ENCODE measurements at places on chromosomes 7 and 10.

- no peak for DNase-seq
Measured at GRCh38 chr10:117186832-117187615, 10.3 kb upstream of the KCNK18 start.

DNA sequence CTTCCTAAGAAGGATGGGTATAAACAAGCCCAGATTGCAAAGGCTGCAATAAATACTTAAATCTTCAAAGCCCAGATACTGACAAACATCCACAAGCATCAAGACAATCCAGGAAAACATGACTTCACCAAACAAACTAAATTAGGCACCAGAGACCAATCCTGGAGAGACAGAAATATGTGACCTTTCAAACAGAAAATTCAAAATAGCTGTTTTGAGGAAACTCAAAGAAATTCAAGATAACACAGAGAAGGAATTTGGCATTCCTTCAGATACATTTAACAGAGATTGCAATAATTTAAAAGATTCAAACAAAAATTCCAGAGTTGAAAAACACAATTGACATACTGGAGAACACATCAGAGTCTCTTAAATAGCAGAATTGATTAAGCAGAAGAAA lies 23.0 kb downstream of the GSDME start:
- no peak for DNase-seq

- DNase-seq: no peak
Measured at GRCh38 chr7:117588352-117588794, 108.5 kb downstream of the CFTR start.

GRCh38 chr7:120684463-120684862 lies 173.5 kb downstream of the TSPAN12 start:
- DNase-seq: no peak

DNA sequence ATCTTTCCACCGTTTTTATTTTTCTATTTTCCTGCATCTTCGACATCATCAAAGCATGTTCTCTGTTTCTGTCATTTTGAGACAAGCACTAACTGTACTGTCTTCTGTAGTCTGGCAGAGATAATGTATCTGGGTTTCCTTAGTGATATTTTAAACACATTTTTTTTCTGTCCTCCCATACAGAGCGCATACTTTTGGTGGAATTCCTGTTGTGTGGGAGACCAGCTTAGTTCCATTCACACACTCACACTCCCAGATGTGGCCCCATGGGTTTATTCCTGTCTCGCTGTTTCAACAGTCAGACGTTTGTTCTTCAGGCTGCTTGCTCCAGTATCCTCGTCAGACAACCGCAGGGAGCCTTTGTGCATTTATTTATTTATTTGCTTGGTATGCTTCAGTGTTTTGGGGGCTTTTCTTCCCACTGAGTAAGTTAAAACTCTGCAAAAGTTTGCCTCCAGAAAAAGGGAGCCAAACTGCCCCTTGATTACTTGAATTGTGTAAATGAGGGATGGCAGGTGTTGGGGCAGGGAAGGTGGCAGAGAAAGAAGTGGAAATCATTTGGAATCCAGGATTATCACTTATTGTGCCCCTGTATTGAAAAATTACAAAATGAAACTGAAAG lies 456.8 kb upstream of the KLF6 start:
- DNase-seq: no peak

GRCh38 chr7:144857463-144857862 lies 21.6 kb upstream of the TPK1 start:
- no peak for DNase-seq

GRCh38 chr10:131701131-131701947 lies 199.5 kb upstream of the PPP2R2D start:
- DNase-seq: no peak

DNA sequence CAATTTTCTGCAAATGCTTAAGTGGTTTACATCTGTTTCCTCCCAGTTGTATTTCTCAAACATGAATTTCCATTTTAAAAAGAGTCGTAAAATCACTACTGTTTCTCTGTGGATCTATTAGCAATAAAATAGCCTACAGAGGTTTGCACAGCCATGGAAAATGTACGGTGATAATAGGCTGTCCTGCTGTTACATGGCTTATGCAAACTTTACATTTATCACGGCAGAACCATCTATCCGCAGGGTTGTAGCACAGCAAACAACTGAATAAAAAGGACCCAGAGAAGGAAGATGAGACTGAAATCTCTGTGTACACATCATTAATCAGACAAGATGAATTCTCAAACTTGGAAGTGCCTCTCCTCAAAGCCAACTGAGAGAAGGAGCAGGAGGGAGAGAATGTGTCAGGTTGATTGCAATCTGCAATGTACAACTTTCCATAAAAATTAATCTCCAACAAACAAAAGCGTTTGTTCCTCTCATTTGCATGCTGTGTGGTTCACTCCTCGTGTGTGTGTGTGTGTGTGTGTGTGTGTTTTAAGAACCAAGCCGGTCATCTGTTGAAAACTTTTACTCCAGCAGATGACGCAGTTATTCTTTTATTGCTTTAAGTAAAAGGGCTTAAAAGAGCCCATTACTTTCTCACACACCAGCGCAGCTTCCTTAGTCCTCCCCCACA lies 279.3 kb downstream of the SKAP2 start:
- no peak for DNase-seq

GRCh38 chr7:135420786-135421185 lies 89.1 kb downstream of the CNOT4 start:
- DNase-seq: no peak

DNA sequence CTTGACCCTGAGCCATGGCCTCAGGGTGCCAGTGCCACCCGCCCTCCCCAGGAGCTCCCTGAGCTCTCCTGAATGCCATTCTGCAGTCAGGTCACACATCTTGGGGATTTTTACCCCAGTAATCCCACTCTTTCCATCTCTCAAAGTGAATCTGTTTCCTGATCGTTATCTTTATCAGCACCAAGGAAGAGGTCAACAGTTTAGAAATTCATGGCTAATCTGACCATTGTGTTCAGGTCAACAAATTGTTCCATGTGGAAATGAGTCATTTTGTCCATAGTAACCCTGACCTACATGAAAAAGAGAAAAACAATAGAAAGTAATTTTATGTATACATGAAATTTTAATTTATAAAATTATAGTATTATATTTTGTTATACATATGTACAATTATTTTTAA lies 28.8 kb upstream of the ZNF488 start:
- DNase-seq: no peak

DNA sequence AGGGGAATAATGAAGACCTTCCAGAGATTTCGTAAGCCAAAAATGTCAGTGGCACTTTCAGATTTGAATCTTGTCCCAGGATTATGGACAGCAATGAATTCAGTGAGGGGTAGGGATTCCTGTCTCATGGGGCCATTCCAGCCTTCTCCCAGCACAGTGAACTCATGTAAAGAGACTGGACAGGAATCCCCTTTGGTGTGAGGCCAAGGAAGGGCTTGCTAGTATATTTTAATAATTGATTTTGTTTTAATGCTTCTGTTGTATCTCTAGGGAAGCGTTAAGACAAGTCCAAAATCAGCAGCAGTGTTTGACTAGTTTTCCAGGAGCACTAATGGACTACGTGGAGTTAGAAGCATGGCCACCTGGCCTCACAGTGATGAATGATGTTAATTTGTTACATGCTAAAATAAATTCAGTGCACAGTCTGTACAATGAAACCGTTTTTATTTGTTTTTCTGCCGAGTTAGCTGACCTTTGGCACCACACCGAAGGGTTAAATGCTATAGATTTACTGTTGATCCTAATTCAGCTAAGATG lies 214.0 kb upstream of the DKK1 start:
- no peak for DNase-seq

GRCh38 chr7:105980645-105981396 lies 17.8 kb downstream of the CDHR3 start:
- DNase-seq: no peak

DNA sequence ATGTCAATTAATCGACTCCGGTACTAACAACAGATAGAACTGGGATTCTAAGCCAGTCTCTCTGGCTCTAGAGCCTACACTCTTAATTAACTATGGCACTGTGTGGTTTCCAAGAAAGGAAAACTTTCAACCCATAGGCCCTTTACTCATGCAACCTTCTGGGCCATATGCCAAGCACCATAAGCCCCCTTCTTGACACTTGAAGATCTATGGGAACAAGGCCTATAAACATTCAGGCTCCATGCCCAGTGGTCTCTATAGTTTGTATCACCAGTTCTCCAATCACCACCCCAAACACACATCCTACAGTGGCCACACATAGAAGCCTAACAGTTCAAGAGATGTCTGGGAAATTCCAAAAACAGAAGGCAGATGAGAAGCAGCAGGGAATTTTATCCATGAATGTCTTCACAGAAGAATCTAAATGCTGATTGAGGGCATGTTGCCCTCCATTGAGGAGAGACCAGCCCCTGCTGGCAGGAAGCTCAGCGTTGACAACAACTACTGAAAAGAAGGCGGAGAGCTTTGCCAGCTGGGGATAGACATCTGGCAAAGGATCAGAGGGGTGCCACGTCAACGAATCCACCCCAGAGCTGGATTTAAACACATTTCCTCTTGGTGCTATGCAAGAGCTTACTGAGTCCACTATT lies 64.4 kb downstream of the GRM3 start:
- no peak for DNase-seq

DNA sequence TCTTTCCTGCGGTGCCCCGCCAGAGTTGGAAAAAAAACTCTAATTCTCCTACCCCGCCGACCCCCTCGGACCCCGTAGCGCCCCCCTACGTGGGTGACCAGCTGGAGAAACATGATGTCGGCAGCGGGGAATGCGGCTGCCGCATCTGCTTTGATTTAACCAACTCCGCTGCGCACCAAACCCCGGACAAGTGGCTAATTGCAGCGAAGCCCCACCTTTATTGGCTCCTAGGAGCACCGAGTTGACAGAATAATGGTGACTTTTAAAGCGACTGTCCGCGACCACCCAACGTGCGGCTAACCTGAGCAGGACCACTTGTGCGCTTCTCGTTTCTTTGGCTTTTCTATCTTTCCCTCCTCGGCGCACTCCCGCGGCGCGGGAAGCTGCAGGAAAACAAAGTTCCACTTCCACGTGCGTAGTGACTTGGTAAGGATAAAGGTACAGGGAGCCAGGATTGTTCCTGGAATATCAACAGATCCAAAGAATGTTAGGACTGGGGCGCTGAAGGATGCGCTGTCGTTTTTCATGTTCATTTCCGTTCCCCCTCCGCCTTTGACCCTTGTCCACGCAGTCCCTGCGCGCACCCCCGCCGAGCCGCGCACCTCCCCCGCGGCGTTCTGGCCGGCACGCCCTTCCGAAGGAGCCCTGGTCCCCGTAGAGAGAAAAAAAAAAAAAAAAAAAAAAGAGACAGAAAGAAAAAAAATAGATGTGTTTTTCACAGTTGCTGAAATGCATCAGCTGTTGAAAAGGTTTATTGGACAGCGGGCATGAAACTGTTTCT lies 1.4 kb downstream of the WNT16 start:
- no peak for DNase-seq

- DNase-seq: no peak
Measured at GRCh38 chr10:17821893-17822292, 12.7 kb downstream of the MRC1 start.

- no peak for DNase-seq
Measured at GRCh38 chr7:121275204-121275603, 53.6 kb upstream of the WNT16 start.

DNA sequence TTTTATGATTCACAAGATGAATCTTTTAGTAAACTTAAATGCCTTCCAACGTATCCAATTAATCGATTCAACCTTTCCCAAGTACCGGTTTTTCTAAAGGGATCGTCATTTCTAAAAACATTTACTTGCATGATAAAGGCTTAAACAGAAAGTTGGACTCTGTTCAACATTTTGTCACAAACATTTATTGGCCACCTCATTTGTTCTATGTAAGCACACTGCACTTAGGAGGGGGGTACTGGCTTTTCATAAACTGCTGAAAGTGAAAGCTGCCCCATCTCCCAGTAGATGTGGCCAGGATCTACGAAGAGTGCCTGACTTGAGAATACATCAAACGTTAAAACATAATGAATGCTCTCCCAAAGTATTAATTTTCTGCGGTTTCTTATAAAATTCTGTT lies 37.3 kb upstream of the LAMB4 start:
- DNase-seq: no peak

DNA sequence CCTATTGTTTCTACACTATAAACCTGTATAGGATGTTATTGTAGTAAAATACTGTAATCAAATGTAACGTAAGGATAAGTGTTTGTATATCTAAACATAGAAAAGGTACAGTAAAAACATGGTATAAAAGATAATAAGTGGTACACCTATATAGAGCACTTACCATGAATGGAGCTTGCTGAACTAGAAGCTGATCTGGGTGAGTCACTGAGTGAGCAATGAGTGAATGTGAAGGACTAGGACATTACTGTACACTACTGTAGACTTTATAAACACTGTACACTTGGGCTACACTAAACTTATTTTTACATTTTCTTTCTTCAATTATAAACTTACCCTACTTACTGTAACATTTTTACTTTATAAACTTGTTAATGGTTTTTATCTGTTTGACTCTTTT lies 732.9 kb upstream of the LRRN3 start:
- DNase-seq: no peak

DNA sequence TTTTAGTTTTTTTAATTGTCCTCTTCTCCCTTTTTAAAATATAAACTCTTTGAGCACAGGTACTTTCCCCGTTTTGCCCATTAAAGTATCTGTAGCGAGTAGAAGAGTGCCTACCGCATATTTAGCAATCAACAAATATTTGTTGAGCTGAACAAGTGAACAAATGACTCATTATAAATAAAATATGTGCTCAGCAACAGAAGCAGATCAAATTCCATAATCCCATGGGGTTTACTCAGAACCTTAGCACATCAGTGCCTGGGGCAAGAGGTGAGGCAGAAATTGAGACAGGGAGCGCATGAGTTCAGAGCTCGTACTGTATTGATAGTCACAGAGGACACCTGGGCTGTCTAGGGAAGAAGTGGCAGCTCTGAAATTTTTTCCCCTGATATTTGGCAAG lies 161.0 kb downstream of the SEM1 start:
- DNase-seq: no peak

DNA sequence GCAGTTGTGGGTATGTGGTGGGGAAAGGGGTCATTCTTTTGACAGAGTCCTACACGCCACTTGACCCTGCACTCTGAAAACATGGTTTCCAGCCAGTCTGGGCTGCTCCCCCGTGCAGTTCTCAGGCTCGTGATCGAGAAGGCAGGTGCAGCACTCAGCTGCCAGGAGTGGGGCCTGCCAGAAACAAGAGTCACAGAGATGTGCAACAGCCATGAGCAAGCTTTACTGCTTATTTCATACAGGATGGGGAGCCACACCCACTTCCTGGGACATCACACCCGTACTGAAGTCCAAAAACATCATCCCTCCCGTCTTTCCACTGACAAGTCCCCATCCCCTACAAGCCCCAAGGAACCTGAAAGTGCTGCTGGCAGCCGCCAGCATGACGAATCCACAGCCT lies 9.3 kb downstream of the ATG9B start:
- DNase-seq: peak; percentile 40

GRCh38 chr10:133336118-133336576 lies 549 bp downstream of the CALY start:
- no peak for DNase-seq

- DNase-seq: no peak
Measured at GRCh38 chr7:73669288-73669701, 1.7 kb downstream of the VPS37D start.

DNA sequence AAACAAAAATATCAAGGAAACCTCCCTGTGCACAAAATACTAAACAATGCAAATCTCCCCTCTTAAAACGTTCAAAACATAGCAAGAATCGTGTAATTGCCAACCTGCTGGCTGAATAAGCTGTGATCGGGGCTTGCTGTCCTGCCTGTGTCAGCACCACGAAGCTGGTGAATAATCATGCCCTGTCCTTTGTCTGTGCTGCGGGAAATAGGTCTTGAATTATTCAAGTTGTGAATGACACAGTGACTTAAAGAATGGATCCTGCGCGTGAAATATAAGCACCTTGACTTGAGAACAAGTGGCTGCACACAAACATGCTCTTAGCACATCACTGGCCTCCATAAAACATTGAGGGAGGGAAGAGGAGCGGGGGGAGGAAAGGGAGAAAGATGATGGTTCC lies 130.2 kb downstream of the OAT start:
- DNase-seq: no peak
